ENCODE measurements at places on chromosomes 1 and 21.

GRCh38 chr1:193221651-193222050 is 35.2 kb upstream of the B3GALT2 start:
- DNase-seq = no peak

GRCh38 chr1:200558866-200559459 is 61.6 kb downstream of the KIF14 start:
- DNase-seq = no peak

GRCh38 chr1:113898241-113898814 is 6.3 kb downstream of the AP4B1 start:
- DNase-seq = no peak

GRCh38 chr1:7248549-7249199 is 463.4 kb downstream of the CAMTA1 start:
- DNase-seq = no peak

GRCh38 chr21:31117128-31117916 is 79.0 kb upstream of the KRTAP19-8 start:
- DNase-seq = no peak

DNA sequence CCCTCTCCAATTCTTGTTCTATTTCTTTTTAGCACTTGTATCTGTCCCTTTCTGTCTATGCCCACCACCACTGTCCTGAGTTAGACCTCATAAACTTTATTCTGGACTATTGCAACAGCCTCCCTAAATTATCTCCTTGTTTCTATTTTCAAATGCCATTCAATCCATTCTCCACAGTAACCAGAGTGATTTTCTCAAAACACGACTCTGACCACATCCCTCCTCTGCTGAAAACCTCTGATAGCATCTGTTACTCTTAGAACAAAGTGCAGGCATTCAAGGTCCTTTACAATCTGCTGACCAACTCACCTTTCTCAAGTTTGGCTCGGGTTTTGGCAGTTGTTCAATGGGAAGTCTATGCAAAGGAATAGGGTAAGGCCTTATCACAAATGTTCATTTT is 22.8 kb upstream of the GPX7 start:
- no peak for DNase-seq

DNA sequence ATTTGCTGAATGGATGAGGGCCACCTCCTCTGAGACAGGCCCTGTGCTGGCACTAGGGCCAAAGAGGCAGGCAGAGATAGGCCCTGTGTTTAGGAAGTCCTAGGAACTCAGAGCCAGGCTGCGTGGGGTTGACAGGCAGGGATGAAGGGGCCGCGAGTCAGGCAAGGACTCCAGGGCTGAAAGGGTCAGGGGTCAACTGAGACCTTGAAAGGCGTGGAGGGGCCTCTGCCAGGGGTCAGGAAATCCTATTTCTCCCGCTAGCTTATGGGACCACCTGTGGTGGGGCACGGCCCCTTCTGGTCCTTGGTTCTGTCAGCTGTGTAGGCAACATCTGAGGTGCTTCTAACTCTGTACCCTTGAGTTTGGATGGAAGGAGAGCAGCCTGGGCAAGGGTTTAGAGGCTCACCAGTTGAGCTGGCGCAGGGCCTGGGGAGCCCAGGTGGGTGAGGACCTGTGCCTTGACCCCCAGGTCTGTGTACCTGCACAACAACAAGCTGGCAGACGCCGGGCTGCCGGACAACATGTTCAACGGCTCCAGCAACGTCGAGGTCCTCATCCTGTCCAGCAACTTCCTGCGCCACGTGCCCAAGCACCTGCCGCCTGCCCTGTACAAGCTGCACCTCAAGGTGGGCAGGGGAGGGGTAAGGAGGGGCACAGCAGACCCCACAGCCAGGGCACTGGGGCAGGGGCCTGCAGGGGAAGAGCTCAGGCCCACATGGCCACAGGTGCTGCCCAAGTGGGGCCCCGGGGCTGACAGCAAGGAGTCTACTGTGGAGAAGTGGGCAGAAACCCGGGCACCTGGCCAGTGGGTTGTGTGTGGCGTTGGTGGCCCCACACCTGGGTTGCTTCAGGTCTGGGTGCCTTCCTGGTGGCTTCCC is 14.9 kb downstream of the PODN start:
- DNase-seq = no peak

GRCh38 chr21:37771181-37771580 is 145.1 kb downstream of the KCNJ6 start:
- no peak for DNase-seq

DNA sequence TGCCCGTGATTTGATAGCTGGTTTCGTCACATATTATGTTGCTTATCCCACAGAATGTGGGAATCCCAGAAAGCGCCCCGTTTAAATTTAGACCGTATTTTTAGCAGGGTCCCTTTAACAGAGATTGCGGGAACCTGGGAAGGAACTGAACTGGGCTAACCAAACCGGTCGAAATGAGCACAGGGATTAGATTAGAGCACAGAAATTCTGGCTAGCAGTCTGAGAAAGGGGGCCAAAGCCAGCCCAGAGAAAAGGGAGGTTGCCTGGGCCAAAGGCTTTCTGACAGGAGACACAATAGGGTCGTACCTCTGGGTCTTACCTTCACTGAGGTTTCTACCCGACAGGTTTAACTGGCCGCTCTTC is 327 bp downstream of the LRRC40 start:
- DNase-seq = no peak

- DNase-seq = no peak
Observed at GRCh38 chr1:112061901-112062320, 72.4 kb upstream of the KCND3 start.

DNA sequence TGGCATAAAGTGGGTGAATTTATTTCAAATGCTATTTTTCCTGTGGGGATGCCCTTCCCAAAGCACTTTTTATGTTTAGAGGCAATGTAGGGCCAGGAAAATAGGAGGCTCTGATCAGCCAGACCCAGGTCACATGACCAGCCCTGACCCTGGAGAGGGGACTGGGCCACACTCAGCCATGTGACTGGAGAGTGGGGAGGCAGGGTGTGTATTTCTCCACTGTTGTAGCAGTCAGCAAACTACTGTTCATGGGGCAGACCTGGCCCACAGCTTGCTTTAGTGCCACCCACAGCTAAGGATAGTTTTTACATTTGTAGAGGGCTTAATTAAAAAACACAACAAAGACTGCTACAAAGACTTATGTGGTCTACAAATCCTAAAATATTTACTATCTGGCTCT is 153.8 kb downstream of the ACTL8 start:
- DNase-seq = no peak

- DNase-seq = no peak
Observed at GRCh38 chr21:16535102-16535422, 805.3 kb downstream of the USP25 start.

DNA sequence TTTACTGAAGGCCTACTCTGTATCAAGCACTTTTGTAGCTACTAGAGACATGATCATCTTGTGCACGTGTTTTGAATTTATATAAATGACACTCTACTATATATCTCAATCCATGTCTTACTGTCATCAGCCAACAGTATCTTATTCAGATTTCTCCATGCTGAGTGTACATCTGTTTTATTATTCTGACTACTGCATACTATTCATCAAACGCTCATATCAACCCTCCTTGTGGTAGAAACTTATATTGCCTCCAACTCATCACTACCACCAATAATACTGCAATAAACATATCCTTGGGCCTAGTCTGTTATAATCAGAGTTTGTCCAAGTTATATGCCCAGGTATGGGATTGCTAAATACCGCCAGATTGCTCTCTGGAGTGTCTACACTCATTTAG is 81.6 kb upstream of the IRF2BP2 start:
- DNase-seq = no peak

DNA sequence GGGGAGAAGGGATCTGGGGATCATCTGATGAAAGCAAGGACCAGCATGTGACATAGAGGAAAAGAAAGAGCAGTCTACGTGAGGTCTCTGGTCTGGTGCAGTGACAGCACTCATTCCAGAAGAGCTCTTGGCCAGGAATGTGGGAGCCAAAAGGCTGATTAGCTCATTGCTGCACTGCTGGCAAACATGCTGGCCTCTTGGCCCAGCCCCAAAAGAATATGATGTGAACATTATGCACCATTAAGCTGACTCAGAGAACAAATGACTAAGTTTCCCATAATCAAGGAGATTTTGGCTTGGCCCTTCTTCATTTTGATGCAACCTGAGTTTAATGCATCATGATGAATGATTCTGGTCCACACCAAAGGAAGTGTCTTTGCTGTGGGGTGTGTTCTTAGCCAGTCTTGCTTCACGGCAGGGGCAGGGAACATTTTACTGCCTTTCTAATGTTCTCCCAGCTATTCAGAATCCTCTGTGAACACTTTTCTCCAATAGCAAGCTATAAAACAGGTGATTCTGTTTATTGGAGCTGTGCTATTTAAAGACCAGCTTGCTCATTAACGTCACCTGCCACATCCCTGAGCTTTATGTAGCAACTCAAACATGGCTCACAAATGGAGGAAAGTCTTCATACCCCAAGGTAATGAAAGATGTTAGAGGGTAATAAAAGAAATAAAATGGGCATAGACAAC is 55.1 kb downstream of the PCBP3 start:
- DNase-seq = no peak

DNA sequence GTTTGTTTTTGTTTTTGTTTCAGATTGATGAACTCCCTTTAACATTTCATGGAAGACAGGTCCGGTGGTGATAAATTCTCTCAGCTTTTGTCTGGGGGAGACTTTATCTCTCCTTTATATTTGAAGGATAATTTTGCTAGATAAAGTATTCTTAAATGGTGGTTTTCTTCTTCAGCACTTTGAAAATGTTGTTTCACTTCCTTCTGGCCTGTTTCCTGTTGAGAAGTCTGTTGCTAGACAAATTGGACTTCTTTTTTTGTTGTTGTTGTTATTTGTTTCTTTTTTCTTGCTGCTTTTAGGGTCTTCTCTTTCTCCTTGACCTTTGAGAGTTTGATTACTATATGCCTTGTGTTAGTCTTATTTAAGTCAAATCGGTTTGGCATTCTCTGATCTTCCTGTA is 50.8 kb downstream of the CRP start:
- no peak for DNase-seq

DNA sequence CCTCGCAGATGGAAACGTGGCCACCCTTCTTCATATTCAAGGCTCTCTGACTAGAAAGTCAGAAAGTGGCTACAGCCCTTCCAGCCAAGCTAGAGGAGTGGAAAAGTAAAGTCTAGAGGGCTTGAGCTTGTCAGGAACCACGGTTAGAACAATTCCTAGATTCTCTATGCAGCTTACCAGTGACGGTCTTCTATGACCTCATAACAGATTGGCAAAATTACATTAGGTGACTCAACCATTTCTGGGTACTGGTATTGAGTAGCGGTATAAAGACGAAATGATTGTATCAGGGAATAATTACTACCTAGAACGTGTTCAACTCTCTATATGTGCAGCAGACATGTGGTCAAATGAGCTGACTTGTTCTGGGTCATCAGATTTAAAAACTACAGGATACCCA is 155.0 kb upstream of the RUNX1 start:
- DNase-seq = no peak

GRCh38 chr1:34354367-34354766 is 177.7 kb downstream of the C1orf94 start:
- DNase-seq = no peak

DNA sequence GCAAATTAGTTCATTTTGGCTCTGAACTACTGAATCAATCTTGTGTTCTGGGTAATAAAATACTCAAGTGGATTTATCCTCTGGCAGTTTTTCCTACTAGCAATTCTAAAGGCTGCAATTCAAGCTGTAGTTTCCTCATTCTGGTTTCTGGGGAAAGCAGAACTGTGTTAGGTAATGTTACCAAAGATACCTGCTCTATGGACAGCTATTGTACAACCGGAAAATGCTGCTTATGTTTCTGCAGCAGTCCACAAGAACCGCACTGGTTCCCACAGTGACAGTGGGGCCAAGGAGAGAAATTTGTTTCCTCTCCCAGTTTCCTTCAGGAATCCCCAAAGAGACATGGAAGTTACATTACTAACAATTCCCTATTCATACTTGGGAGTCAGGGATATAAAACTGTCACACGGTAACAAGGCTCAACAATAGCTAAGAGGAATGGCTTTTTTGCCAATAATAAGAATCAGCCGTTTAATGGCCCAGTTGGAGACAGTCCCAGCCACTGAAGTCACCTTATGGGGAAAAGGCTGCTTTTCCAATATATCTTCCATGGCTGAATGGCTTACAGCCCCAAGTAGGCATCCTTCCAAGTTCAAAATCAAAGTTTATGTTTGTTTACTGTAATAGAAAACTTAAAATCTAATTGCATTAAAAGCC is 52.6 kb downstream of the PCNX2 start:
- no peak for DNase-seq

DNA sequence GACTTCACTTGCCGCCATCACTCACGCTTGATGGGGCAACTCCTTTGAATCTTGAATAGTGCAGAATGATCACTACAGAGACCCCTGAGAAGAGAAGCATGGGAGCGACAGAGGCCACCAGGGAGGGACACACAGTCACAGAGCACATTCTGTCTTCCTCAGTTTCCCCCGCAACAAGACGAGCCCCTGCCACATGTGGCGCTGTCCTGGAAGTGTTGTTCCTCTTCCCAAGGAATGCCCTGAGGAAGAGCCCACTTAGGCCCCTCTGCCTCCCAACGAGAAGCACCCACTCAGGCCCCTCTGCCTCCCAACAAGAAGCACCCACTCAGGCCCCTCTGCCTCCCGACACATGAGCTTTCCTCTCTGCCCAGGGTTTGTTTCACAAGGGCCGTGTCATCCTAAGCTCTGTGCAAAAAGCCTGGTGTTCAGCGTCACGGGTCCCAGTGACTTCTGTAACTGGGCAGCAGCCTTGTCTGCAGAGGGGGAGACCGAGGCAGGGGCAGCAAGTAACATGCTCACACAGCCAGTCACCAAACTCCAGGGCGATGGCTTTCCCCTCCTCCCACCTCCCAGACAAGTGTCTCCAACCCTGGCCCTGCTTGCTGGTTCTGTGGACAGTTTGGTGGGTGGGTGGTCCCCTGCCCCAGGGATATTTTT is 19.8 kb downstream of the SLC37A1 start:
- DNase-seq = no peak

DNA sequence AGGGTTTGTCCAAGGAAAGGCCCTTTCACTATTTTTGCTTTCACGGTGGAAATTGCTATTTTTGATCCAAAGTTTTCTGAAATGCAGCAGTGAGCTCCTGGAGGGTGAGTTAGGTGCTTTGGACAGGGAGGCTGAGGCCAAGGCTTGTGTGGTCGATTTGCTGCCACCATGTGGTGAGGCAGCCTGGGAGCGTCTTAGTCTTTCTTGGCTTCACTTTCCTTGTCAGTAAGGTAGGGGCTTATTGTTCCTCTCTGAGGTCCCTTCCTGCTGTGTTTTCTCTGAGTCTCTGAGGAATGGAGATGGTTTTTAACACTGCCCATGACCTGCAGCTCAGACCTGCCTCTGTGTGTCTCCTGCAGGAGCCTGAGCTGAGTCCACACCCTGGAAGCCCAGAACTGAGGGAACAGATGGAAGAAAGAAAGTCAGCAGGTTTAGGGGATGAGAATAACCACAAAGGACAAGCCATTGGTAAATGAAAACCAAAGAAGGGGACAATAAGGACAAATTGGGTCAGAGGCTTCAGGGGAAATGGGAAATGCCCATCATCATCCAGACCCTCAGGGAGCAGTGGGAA is 20.1 kb upstream of the S100A10 start:
- no peak for DNase-seq

Measured in esophagus squamous epithelium (tissue), 5 donors.